ENCODE measurements at places on chromosomes 3 and 15. TPM values are rescaled to one million over a fixed set of nuclear protein-coding genes. Genes with fewer than 3 reads are reported as not detected.

- DNase-seq = no peak
Observed at GRCh38 chr3:156843071-156843808, 17.1 kb downstream of the LEKR1 start.

DNA sequence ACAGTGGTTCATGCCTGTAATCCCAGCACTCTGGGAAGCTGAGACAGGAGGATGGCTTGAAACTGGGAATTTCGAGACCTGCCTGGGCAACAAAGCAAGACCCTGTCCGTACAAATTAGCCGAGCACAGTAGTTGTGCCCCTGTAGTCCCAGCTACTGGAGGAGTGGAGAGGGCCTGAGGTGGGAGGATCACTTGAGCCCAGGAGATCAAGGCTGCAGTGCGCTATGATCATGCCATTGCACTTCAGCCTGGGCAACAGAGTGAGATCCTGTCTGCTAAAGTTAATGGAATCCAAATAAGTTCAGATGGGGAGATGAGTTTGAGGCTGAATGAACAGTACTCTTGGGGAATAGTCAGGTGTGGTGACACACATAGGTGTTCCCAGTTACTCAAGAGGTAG, 14.4 kb downstream of the TRIM71 start:
- DNase-seq = no peak

GRCh38 chr3:138786788-138787271, 47.9 kb downstream of the PIK3CB start:
- DNase-seq = no peak

Gene WDR53
- total RNA-seq = 26.7 TPM

Gene MAGEL2
- not detected for total RNA-seq

DNA sequence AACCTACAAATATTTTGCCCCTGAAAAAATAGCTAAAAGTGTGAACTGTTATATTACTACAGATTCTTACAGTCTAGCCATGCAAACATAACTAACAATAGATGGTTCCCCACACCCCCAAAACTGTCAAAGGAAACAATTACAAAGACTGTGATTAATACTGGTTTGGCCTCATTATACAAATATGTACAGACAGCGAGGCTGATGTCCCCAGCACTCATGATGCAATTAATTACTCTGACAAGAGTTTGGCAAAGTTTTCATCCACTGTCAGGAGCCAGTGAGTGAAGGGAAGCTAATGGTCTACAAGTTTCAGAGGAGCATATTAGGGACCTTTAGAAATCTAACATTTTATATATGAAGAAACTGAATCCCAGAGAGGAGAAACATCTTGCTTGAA, 61.0 kb downstream of the HMG20A start:
- DNase-seq = no peak

Gene TRPM1
- total RNA-seq = not detected

GRCh38 chr3:168394439-168394838, 298.7 kb upstream of the GOLIM4 start:
- no peak for DNase-seq

DNA sequence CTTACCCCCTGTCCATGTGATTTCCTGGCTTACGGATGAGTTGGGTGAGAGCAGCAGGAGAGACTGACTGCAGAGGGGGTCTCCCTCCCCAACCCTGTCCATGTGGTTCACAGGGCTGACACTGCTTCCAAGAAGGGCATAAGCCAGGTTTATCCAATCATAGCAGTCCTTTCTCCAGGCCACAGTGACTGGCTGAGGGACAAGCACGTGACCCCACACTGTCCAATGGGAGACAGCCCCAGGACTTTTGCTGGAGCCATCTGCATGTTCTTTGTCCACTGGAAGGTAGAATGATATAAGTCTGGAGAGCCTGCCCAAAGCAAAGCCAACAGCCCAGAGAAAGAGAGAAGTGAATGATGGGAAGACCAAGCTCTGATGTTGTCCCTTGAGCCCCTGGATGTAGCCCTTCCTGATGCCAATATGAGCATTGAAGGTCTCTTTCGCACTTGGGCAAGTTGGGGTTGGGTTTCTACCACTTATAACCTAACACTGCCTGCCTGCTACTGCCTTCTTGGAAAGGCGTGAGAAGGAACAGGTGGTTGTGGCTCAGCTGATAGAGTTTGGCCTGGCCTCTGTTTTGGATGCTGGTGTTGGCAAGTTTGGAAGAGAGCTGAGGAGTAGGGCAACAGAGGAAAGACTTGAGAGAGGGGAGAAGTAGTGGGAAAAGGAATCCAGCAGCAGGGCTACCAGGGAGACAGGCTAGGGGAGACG, 41.3 kb upstream of the GRIP2 start:
- DNase-seq = no peak

Gene FAM98B
- total RNA-seq = 56.7 TPM

- no peak for DNase-seq
Observed at GRCh38 chr3:15287565-15288330, 44.6 kb downstream of the SH3BP5 start.

Gene SLC9C1
- total RNA-seq = not detected

DNA sequence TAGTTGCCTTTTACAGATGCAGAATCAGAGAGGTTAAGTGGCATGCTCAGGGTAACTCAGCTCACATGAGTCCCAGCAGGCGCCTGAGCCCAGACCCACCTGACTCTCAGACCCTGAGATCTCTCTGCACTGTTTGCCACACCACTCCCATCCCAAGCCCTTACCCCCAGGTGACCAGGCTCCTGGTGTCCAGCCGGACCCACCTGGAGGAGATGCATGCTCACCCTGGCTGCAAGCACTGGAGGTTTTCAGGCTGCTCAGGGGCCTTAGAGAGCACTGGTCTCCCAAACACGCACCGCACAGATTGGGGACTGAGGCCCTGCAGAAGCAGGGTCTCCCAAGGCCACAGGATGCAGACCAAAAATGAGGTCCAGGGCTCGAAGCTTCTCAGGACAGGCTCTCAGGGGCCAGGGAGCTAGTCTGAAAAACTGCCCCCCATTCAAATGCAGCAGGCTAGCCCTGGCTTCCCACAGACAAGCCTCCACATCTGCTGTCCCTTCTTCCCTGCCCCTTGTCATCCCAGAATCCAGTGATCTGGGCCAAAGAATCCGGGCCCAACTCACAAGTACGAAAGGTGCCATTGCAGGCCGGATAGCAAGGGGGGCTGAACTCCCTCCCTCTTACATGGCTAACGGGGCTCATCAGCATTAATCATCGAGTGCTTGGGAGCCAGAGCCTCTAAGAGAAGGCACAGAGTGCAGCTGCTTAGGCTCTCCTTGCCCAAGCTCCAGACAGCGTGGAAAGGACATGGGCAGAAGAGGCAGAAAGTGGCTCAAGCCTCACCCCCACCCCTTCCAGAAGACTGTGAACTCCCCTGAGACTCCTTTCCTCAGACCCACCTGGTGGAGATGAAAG, 90.2 kb upstream of the PRR20G start:
- DNase-seq = no peak

- DNase-seq = peak; percentile 63
Observed at GRCh38 chr3:41199866-41200668, 762 bp downstream of the CTNNB1 start.

DNA sequence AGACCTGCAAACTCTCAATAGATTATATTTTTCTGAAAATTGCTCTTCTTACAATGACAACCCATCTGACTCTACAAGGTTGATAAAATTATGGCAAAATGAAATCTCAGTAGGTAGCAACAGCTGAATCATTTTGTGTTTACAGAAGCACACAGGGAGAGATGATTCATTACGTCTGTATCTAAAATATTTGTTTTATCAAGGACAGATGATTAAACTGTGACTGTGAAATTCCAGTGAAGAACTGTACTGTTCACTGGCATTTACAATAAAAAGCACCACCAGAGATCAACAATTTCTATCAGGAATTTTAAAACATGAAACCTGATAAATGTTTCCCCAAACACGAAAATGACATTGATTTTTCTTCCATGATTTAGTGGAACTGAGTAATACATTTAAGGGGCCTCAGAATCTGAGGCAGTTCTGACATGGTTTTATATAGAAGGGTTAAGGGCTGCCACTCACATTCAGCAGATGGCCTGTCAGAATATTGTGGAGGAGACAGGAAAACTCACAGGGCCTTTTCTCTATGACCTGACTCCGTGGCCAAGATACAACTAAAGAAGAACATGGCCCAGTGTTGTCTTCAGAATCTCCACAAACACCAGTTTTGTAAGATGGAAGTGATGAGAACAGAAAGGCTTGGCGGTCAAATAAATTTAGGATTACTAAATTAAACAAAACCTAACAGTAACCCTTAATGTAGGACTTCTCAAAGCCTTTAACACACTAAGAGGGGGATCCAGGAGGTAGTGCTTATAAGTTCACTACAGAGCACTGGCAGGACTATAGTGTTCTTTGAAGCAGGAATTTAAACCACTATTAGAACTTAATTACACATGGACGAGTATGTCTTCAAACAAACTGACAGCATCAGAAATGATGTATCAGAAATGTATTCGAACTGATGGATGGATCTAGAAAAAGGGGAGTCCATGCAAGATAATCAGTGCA, 25.9 kb downstream of the RAD18 start:
- no peak for DNase-seq

Gene GPX1
- 231 TPM for total RNA-seq

- no peak for DNase-seq
Observed at GRCh38 chr3:161682715-161683114, 186.1 kb downstream of the OTOL1 start.

DNA sequence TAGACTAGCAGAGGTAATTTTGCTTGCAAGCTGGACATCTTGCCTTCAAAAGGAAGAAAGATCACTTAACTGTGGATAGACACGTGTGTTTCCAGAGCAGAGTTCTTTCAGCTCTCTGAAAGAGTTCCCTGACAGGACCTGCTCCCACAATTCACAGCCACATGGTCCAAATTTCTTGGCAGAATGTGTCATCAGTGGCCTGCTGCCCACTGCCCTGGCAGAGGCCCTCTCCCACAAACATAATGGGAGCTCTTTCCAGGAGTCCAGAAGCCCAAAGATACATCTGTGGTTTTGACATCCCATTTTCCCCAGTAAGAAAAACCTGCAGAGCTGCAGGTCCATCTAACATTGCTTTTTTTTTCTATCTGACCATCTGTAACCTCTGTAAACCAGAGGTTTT, 48.3 kb downstream of the SERPINI1 start:
- DNase-seq = no peak

Gene ADCY5
- 0.16 TPM for total RNA-seq

Gene RYR3
- not detected for total RNA-seq

DNA sequence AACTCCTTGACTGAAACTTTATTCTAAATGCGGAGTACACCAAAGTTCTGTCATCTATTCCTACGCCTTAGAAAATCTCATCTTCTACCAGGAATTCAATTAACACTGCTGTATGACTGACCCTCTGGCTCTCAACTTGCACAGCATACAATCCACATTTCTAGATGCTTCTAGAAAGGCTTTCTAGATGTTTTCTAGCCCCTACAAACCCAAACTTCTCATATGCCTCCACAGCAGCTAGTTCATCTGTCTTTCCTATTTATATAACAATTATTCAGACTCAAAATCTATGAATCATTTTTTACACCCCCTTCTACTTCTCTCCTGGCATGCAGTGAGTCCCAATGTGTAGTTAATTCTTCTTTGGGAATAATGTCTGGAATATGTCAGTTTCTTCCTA, 13.2 kb downstream of the INO80 start:
- DNase-seq = no peak

DNA sequence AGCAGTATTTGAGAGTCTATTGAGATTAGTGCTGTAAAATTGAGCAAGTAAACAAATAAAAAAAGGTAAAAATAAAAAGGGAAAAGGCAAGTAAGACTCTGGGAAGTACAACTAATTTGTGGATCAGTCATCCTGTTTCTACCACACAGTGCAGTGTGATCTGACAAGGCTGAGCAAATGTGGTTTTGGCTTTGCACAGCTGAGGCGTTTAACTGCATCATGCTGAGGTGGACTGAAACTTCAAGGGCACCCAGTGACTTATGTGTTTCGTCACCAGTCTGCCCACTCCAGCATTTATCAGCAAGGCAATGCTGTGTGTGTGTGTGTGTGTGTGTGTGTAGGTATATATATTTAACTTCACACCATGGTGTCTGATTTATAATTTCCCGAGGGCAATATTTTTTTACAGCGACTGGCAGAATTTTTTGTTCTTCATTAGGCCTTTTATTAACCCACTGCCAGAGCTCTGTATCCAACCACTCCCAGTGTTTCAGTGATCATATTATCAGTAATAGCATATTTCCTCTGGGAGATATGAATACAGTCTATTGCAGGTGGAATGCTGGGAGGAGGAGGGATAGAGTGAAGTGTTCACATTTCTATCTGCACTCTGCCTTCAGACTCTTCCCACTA, 131.5 kb upstream of the SATB1 start:
- peak; percentile 16 for DNase-seq

- DNase-seq = peak; percentile 19
Observed at GRCh38 chr15:22786868-22787698, 639 bp downstream of the NIPA1 start.

GRCh38 chr3:101836652-101837598, 12.4 kb upstream of the NFKBIZ start:
- no peak for DNase-seq

Gene CCR9
- total RNA-seq = 8.3 TPM

DNA sequence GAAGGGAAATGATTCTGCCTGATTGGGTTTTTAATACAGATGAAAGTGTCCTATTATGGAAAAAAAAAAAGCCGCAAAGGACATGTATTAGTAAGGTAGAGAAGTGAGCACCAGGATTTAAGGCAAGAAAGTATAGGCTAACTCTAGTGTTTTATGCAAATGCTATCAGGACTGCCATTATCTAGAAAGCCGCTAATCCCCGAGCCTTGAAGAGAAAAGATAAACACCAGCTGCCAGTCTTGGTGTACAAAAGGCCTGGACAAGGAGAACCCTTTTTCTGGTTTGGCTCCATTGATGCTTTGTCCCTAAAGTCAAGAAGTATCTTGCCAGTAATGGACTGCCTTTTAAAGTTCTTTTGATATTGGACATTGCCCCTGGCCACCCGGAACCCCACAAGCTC, 8.6 kb upstream of the TRIM59 start:
- no peak for DNase-seq

DNA sequence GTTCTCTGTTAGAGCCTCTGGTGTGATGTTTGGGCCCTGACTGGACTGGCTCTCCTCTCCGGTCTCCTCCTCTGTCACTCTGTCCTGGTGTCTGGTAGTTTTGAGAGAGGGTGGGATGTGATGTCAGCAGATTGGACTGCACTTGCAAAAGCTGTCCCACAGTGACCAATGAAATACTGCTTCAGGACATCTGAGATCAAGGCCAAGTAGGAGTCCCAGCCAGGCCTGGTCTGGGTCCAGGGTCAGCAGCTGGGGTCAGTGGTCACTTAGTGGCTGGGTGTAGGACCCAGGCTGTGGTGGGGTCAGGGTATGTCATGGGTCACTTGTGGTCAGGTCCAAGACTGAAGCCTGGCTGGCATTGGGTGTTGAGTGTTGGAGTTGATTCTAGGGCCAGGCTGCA, 20.9 kb downstream of the ALDH1L1 start:
- DNase-seq = no peak

Measured in CD8-positive, alpha-beta memory T cell (primary cell).